ENCODE measurements at places on chromosomes 2 and 18.

GRCh38 chr2:141728142-141728541, 402.7 kb downstream of the LRP1B start:
- DNase-seq = no peak

DNA sequence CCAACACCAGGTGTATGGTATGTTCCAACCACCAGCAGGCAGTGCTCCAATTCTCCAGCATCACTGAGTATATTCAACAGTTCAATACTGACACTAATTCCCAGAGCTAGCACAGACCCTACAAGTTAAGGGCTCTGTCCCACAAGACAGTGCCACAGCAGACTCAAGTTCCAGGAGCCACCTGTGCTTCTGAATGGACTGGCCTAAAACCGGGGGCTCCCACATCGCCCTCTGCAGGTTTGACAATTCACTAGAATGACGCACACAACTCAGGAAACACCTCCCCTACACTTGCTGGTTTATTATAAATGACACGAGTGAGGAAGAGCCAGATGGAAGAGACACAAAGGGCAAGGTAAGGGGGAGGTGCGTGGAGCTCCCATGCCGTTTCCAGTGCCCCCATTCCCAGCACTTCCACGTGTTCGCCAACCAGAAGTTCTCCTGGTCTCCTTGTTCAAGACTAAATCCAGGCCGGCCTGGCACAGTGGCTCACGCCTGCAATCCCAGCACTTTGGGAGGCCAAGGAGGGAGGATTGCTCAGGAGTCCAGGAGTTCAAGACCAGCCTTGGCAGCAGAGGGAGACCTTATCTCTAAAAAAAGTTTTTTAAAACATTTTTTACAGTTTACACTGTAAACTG, 12.2 kb upstream of the ATP6V1B1 start:
- no peak for DNase-seq

DNA sequence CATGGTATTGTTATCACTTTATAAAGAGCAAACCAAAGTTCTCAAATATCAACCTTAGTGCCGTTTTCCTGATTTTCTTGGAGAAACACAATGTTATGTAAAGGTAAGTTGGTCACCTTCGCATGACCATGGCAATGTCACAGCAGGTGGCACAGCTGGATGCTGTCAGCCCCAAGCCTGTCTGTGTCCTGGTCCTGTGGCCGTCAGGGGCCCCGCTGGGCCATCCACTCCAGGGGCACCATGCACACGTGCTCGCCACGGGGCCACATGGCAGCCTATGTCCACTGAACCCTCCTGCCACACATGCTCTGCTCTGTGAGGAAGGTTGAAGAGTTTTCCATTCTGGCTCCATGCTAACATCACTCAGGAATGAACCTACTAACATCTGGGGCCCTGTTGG, 85.9 kb downstream of the EIPR1 start:
- no peak for DNase-seq

- DNase-seq = no peak
These were observed 38.3 kb downstream of the STAT4 start for GRCh38 chr2:191112448-191112901.

GRCh38 chr2:64852771-64853241, 136.4 kb upstream of the SLC1A4 start:
- DNase-seq = no peak

GRCh38 chr18:77191071-77191751, 58.4 kb upstream of the GALR1 start:
- no peak for DNase-seq

- no peak for DNase-seq
These were observed 13.7 kb upstream of the MMADHC start for GRCh38 chr2:149601141-149601796.

- no peak for DNase-seq
These were observed 6.6 kb upstream of the STEAP3 start for GRCh38 chr2:119216994-119217393.

DNA sequence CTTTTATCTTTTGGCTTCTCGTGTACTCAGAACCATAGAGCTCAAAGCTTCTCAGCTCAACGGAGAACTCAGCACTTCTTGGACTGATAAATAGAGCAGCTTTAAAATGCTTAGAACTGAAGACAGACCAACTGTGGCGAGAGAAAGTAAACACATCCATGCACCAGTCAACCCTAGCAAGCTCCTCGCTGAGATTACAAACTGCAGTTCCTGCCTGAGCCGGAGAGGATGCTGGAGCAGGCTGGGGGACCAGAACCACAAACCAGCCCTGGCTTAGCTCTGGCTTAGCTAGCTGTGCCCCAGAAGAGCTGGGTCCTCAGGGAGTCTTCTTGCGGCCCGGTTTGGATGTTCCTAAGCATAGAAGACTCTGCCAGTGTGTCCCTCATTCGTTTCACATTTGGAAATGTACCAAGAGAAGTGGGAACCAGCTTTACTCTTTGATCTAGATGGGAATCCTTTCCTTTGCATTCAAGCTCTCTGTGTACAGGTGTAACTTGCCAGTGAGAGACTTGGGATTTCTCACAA, 5.6 kb downstream of the PAX8 start:
- no peak for DNase-seq

- DNase-seq = no peak
These were observed 2.3 kb downstream of the MBOAT2 start for GRCh38 chr2:9001229-9001628.

GRCh38 chr2:17620841-17621240, 80.3 kb downstream of the VSNL1 start:
- DNase-seq = no peak

DNA sequence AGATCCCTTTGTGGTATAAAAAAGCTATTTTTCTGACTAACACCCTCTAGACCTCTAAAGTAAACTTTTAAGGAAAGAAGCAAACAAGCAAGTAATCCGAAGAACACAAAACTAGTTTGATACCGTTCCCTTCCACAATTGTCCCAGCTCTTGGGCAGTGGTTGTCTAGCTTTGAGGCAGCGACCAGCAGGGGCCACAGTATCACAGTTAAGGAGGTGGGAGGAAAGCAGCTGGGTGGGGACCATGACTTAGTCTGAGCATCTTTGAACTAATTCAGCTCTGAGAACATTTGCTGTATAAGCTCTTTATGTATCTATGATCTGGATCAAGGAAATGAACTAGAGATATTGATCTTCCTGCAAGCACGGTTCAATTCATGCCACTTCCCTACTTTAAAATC, 51.0 kb downstream of the SF3B1 start:
- no peak for DNase-seq

All from left renal cortex interstitium (tissue), 4 donors.